ENCODE measurements at places on chromosomes 6 and 20.

DNA sequence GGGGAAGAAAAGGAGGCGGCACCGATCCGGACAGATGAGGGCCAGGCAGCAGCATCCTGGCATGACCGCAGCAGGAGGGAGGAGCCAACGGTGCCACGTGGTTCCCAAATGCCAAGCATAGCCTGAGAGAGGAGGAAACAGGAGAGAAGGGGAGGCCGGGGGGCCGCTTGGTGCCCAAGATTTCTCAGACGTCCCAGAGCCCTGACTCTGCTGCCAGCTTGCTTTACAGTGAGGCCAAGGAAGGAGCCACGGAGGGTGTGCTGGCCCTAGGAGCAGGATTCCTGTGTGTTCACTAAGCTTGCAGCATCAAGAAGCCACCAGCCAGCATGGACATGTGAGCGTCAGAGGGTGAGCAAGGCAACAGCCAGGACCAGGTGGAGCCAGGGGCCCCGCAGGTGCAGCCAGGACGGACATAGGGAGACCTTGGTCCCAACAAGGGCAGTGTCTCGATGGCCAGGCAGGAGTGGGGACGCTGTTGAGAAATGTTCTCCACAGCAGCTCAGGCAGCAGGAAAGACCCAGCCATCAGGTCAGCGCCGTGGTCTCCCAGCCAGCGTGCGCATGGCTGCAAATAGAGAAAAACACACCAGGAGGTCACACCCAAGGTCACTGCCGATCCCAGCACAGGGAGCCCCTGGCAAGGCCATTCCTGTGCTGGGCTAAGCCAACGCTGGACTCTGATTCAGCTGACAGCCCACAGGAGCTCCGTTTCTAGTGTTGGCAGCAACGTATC lies 143.7 kb downstream of the DLL1 start:
- DNase-seq, result no peak

DNA sequence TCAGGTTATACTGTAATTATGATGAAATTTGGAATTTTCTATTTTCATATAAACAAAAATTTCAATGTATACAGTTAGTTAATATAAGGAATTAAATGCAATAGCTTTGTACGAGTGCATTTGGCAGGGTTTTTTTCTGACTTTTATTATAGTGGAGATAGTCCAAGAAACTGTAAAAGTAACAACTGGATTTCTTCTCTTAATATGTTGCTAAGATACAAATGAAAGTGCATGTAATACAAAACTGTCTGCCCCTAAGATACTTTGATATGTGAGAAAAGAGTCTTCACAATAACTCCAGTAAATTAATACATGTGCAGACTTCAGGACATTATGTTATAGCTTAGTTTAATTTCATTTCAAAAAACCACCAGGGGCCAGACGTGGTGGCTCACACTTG lies 721.4 kb downstream of the CBLN4 start:
- no peak for DNase-seq

DNA sequence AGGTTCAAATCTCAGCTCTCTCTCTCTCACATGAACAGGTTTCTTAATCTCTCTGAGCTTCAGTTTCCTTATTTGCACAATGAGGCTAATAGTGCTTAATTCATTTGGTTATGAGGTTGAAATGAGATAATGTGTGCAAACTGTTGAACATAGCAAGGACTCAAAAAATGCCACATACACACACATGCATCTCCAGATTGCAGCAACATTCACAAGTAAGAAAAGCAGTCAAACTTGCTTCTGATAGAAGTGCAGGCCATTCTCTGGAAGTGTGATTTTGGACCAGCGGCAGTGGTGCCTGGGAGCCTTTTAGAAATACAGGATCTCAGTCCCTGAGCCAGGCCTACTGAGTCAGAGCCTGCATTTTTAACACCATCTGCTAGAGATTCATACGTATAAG lies 25.7 kb downstream of the GSTA4 start:
- no peak for DNase-seq

DNA sequence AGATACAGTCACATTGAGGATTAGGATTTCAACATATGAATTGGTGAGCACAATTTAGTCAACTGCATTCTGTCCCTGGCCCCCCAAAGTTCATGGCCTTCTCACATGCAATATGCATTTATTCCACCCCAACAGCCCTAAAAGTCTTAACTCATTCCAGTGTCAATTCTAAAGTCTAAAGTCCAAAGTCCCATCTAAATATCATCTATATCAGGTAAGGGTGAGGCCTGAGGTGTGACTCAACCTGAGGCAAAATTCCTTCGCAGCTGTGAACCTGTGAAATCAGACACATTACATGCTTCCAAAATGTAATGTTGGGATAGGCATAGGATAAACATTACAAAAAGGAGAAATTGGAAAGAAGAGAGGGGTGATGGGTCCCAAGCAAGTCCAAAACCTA lies 27.8 kb downstream of the CLIC5 start:
- DNase-seq, result no peak

GRCh38 chr6:87724983-87725811 lies 23.2 kb upstream of the AKIRIN2 start:
- no peak for DNase-seq

DNA sequence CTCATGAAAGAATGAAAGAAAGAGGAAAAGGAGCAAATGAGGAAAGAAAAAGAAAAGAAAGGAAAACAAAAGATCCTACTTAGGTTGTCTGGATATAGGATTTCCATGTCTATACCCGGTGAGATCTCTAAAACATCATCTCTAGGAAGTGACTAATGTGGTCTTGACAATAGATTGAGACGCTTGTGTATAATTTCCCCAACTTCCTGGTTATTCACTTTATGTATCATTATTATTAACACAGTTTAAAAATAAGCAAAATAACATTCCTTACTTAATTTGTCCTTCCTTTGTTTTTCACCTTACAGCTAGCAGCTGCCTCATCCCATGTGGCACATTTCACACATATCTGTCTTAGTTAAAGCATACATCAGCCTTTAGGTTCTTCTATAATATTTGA lies 27.0 kb downstream of the LAMA4 start:
- DNase-seq, result no peak

GRCh38 chr6:158758941-158759479 lies 60.2 kb downstream of the EZR start:
- peak; percentile 49 for DNase-seq

GRCh38 chr20:6395695-6396094 lies 272.9 kb upstream of the FERMT1 start:
- peak; percentile 87 for DNase-seq

- DNase-seq, result no peak
Observed at GRCh38 chr20:9204979-9205378, 136.1 kb downstream of the PLCB4 start.

- DNase-seq, result no peak
Observed at GRCh38 chr6:160117137-160117536, 4.5 kb upstream of the SLC22A1 start.

DNA sequence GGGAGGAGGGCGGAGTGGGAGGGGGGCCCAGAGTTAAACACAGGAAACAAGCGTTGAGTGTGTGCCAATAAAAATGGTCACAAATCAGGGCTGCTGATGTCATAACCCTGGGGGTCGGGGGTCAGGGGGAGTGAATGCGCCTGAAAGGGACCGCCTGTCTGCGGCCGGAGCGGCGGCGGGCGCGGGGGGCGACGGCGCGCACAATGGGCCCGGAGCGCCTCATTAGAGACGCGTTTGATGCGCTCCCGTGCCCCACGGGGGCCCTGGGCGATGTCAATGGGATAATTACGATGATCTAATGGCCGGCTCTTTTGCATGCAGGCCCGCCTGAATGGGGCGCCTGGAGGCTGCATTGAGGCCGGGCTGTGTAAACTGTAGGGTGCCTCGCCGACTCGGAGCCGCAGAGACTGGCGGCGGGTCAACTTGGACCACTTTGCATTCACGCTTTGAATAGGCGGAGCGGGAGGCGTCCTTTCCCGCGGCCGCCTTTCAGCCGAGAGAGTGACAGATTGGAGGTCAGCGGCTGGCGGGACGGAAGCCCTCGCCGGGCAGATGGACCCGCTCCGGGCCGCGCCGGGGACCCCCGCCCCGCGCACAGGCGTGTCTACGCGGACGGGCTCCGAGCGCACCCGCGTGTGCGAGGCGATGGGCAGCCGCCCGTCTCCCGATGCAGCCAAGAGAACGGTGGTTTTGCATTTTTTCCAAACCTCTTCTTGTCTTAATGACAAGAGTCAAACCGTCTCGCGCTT lies 296.1 kb downstream of the TFAP2C start:
- no peak for DNase-seq

GRCh38 chr6:145225500-145225899 lies 509.8 kb downstream of the EPM2A start:
- no peak for DNase-seq

GRCh38 chr6:144993870-144994269 lies 708.7 kb downstream of the UTRN start:
- no peak for DNase-seq
